Natural killer cell treated with Interleukin-12 subunit alpha and Interleukin-12 subunit beta and Interleukin-15 and Interleukin-18, amount 100 ng/mL, for 72 hours (primary cell): ENCODE measurements at places on chromosomes 7 and 10.
A peak's percentile ranks its signal among the peaks of the same experiment; 100 is the strongest.

- DNase-seq: no peak
These were observed 14.2 kb upstream of the FOXK1 start for GRCh38 chr7:4667776-4668509.

GRCh38 chr10:86091216-86091615, 275.4 kb downstream of the GRID1 start:
- DNase-seq: no peak

DNA sequence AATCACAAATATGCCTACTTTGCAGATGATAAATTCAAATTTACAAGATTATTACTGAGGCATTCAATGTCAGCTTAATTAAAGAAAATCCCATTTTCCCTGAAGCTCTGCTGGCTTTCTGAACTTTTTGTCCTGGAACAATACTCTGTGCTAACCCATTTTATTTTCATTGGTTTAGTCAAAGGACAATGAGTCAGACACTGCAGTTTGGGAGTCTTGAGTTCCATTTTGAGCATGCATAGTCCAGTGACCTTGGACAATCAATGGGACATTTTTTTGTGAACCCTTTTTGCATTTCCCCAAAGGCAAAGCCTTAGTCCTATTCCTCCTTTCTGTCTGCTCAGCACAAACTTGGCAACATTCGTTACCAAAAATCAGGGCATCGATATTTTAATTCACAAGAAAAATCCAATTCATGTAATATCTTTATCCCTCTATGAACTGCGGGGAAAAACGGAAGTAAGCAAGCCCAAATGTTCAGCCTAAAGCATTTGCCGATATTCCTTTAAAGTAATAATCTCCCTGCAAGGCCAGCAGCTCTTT, 339.8 kb downstream of the RNLS start:
- no peak for DNase-seq

DNA sequence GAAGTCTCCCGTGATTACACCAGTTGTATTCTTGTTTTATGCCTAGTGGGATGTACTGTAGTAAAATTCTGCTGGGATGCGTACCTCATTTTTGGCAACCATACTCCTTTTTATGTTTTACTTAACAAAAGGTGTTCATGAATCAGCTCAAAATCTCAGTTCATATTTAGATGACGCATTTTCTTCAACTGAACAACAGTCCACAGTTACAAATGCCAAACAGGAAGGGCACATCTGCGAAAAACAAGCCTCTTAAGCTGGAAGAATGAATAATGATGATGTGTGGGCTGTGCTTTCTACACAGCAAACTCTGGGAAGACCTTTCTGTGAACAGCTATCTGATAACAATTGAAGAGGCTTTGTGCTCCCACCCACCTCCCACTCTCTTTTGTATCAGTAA, 68.4 kb upstream of the NRBF2 start:
- no peak for DNase-seq

DNA sequence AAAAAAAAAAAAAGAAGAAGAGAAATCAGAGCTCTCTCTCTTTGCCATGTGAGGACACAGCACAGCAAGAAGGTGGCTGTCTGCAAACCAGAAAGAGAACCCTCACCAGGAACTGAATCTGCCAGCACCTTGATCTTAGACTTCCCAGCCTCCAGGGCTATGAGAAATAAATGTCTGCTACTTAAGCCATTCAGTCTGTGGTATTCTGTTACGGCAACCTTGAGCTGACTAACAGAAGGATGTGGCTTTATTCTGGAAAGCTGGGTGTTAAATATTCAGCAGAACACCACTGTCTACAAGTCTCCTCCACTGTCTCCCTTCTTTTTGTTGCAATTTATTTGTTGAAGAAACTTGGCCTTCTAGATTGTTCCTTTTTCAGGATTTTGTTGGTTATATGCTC, 5.0 kb downstream of the COL26A1 start:
- no peak for DNase-seq

- DNase-seq: no peak
These were observed 254.3 kb downstream of the DYNC1I1 start for GRCh38 chr7:96026611-96027010.

GRCh38 chr10:130358981-130359650, 222.9 kb downstream of the GLRX3 start:
- peak; percentile 32 for DNase-seq

GRCh38 chr7:28006491-28006890, 174.1 kb downstream of the JAZF1 start:
- DNase-seq: no peak

DNA sequence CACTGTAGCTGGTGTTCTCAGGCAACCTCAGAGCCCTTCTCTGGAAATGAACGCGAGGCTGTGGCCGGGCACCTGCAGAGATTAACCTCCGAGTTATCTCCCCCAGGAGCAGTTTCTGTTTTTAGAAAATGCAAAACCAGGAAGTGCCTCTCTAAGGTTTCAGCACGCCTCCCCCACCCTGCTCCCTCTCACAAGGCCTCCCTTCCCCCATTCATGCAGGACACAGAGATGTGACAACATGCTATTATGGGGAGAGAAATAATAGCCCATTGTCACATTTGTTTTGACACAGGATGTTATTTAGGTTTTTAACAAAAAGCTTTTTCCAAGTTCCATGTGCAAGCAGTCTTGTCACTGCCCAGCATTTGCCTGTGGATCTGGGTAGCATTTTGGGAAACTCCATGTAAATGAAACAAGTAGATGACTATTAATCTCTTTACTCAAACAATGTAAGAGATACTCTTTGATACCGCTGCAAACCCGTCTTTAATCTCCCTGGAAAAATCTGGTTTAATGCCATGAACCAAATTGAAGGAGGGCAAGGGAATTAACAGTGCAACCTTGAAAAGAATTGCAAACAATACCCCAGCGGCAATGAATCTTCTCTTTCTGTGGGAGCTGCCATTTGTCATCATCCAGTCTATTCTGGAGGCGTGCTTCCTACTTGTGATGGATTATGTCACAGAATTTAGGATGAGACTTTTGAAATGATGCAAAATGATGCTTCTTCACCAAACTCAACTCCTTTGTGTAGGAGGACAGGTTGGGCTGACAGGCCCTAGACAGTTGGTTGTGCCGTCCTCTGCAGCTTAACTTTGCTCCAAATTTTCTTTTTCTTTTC, 86.5 kb upstream of the NMT2 start:
- DNase-seq: no peak

DNA sequence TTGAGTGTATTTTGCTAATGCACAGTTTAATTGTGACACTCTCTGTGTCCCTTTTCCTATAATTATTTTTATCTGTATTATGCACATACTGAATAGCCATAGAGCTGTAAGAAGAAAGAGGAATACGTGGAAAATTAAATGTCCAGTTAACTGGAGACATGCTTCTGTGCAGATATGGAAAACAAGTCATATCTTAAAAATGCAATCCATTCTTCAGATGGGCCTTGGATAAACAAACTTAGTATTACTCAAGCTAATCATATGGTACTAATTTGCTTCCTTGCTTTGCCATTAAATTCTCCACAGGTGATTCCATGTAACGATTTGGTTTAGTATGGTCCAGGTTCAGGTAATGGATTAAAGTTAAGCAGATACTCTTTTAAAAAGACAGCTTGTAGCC, 201.2 kb upstream of the CELF2 start:
- no peak for DNase-seq

DNA sequence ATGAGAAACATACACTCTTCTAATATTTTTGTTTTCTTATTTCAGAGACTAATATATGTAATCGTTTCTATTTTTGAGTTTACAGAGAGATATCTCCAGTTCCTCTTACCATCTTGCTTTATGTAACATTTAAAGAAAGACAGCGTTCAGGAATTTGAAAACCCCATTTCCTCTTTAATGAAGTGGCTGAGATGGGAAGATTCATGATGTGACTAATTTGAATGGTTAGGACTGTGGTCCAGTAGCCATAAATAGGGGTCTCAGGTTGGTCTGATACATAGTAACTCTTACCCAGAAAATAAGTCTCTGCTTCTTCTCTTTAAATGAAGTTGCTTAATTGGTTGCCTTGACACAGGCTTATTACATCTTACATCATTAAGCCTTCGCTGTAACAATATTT, 6.9 kb downstream of the KMT2E start:
- DNase-seq: no peak

- DNase-seq: no peak
These were observed 62.0 kb downstream of the SUFU start for GRCh38 chr10:102565793-102566192.

GRCh38 chr10:22658745-22659410, 55.5 kb downstream of the PIP4K2A start:
- DNase-seq: no peak

- DNase-seq: no peak
These were observed 312.3 kb downstream of the REEP3 start for GRCh38 chr10:63833411-63834060.

GRCh38 chr10:70751356-70751755, 33.8 kb downstream of the TBATA start:
- no peak for DNase-seq

- no peak for DNase-seq
These were observed 29.4 kb downstream of the FAM241B start for GRCh38 chr10:69659241-69660038.

- DNase-seq: no peak
These were observed 90.4 kb upstream of the LRRTM3 start for GRCh38 chr10:66835400-66835799.

- no peak for DNase-seq
These were observed 65.2 kb downstream of the BMPER start for GRCh38 chr7:33970536-33970935.

GRCh38 chr10:603745-604144, 85.7 kb downstream of the DIP2C start:
- no peak for DNase-seq

- DNase-seq: no peak
These were observed 63.7 kb downstream of the GRM8 start for GRCh38 chr7:127189074-127189473.

DNA sequence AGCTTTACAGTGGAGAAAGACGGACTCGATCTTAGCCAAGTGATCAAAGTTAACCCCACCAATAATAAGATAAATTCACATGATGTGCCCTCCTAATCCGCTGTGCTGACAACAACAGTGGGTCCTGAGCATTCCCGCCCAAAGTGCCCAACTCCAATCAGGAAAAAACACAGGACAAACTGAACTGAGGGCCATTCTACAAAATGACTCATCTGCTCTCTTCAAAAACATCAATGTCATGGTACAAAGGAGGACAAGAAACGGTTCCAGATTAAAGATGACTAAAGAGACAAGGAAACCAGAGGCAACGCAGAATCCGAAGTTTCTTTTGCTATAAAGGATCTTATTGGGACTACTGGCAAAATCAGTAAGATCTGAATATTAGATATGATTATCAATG, 79.4 kb downstream of the CTBP2 start:
- DNase-seq: no peak

GRCh38 chr7:102306916-102307677, 20.4 kb downstream of the SH2B2 start:
- DNase-seq: no peak

DNA sequence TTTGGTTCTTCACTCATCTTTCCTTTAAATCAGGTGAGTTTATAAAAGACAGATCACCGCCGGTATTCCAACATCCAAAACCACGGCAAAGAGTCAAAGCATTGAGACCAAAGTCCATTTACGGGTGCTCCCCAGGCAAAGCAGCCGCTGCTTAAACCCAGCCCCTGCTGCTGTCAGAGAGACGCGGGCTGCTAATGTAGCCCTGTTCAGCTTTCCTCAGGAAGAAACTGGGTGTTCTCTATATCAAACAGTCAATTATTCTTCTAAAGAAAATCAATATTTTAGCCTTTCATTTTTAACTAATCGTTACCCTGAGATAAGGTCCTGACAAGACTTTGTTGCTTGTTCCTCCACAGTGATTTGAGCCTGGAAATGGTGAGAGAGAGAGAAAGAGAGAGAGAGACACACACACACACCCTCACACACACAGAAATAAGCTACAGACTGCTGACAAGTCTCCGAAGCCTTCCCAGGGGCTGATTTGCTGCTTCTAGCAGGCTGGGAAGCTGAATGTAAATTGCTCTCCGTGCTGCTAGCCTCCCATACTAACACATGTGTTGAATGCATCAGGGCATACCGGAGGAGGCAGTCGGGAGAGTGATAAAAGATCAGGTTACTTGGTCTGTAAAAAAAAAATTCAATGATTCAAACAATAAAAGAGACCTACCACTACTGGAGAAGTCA, 183.0 kb upstream of the ANK3 start:
- no peak for DNase-seq

GRCh38 chr7:86485827-86486226, 157.9 kb upstream of the GRM3 start:
- DNase-seq: no peak

DNA sequence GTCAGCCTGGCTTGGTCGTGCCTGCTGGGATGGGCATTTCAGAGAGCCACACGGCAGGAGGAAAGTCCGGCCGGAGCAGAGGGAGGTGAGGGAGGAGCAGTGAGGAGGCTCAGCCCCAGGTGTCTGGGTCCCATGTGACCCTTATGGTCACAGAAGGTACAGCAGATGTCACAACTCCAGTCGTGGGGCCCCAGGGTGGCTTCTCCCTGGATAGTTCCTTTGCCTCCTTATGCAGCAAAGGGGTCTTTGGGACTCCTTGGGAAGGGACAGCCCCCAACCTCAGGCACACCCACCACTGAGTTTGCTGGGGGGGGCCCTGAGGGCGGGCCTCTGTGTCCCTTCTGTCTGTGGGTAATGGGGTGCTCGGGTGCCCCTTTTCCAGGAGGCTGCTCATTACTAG, 19.6 kb upstream of the PRKAG2 start:
- DNase-seq: no peak

- no peak for DNase-seq
These were observed 40.8 kb upstream of the HGF start for GRCh38 chr7:81810476-81811155.

DNA sequence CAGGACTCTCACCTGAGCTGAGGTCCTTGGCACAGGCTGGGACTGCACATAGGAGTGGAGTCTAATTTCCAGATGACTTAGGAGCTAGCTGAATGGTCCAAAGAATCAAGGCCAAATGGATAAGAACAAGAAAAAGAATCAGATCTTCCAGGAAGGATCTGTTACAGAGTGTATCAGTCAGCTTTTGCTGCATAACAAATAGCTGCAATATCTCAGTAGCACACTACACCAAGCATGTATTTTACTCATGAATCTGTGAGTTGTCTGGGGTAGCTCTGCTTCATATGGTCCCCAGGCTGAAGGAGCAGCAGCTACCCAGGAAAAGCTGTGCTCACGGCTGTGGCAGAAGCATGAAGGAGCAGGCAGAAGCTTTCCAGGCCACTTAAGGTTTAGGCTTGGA, 60.6 kb upstream of the LOXL4 start:
- DNase-seq: no peak

DNA sequence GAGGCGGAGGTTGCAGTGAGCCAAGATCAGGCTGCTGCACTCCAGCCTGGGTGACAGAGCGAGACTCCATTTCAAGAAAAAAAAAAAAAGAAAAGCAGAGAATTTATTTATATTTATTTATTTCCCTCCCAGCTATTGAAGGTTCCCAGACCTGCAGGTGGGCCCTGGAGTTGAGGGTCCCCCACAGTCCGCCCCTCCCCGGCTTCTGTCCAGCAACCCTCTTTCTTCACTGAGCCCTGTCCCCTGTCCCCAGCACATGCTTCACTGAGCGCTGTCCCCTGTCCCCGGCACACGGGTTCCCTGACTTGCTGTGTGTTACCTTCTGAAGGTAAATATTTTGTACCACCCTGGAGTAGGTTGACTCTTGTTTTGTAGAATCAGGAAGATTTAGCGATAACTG, 301.7 kb upstream of the PITRM1 start:
- DNase-seq: no peak
